ENCODE measurements at places on chromosomes 5 and 9.

- DNase-seq, result no peak
Measured at GRCh38 chr9:16315720-16316119, 554.8 kb downstream of the BNC2 start.

DNA sequence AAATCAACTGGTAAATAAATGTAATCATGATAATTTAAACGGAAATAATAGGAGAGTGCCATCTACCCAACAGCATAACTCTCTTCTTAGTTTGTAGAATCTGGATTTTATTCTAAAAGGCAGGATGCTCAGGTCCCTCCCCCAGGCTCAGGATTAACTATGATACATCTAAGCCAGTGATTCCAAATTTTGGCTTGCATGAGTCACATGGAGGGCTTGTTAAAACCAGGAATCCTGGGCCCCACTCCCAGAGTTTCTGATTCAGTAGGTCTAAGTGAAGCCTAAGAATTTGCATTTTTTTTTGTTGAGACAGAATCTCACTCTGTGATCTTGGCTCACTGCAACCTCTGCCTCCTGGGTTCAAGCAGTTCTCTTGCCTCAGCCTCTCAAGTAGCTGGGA is 62.3 kb upstream of the ZFR start:
- no peak for DNase-seq

DNA sequence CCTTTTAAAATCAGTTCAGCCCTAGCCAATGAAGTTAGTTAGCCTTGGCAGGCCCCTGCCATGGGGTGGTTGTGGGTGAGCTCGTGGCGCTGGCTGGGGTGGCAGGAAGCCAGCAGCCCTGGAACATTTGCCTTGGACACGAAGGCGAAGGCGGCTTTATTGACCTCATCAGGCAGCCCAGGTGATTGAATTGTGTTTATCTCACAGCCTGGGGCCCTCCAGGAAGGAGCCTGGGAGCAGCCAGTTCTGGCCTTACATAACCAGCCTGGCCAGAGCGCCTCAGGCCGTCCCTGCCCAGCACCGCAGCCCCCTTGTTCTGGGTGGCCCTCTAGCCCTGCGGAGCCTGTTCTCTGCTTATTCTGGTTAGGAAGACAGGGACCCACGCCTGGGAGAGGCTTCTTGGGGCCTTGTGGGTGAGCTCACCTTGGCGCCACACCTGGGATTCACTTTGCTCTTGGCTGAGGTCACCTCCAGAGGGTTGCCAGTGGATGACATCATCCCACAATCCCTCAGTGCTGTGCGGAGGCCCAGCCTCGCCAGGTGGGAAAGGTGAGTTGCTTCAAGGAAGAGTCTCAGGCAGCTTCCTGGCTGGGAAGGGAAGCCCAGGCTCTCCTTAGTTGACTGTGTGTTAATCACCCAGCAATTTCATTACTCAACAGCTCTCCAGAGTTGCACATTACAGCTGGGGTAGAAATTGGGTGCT is 54.4 kb upstream of the RPL26L1 start:
- no peak for DNase-seq

- no peak for DNase-seq
Measured at GRCh38 chr5:174294891-174295620, 249.6 kb downstream of the NSG2 start.

GRCh38 chr5:156109317-156110023 is 217.5 kb upstream of the SGCD start:
- DNase-seq, result no peak

DNA sequence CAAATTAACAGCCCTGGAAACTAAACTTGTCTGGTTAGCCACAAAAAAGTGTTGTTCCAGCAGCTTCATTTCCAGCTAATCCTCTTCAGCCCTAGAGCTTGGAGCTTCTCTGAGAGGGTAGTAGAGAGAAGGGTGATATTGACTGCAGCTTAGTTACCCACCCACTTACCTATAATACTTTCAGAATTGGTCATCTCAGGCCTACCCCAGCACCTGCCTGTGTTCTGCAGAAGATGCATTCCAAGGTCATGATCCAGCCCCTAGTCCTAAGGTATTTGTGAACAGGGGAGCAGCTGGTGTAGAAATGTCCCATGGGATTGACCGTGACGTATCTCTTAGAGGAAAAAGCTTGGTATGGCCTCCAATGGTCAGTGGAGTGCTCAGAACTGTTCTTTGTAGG is 289.0 kb downstream of the NR3C1 start:
- DNase-seq, result no peak

DNA sequence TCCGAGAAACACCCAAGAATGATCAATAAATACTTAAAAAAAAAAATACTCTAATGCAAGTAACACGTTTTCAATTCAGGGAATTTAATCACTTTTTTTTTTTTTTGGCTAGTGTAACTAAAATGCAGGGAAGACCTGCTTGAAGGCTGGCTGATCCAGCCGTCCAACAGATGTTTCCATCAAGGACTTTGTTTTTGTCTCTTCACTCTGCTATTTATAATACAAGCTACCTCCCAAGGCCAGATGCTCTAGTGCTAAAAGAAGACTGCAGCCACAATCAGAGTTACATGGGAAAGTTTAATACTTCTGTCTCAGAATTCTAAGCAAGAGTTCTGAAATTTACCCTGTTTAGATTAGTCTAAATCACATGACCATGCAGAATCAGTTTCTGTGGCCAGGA is 14.5 kb downstream of the TBCA start:
- DNase-seq, result no peak

DNA sequence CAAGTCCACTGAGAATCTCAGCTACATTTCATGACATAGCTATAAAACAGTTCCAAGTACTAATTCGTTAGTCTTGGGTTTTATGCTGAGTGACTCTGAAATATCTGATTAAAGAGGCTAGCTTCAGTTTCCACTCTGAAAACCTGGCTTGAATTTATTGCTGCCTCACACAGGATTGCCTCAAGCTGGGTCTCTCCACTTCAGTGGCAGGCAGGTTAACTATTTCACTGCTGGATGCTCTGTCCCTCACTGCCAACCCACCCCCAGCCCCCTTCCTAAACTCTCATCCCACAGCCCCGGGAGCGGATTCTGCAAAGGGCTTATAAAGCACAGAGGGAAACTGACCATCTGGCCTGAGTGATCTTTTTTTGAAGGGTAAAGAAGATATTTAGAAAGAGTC is 318.3 kb downstream of the MLLT3 start:
- DNase-seq, result no peak

All from activated CD4-positive, alpha-beta T cell treated with anti-CD3 and anti-CD28 coated beads, Interleukin-2, amount 50 U/mL, for 48 hours (primary cell).